ENCODE measurements at places on chromosomes 3 and 15.

- DNase-seq: no peak
Measured at GRCh38 chr3:99670556-99670950, 32.2 kb downstream of the COL8A1 start.

DNA sequence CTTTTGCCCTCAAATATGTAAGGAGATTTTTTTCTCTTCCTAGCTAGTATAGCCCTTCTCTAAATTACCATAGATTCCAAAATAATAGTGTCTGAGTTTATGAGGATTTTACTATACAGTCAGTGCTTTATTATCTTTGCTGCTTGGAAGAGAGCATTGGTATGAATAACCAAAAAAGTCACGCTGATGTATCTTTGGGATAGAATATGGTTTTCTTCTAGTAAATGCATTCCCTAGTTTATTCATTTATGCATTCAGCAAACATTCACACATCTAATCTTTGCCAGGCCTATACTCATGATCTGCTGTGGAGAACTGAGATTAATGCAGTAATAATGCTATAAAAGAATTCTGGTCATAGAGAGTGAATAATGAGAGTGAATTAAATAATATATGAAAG lies 225.3 kb upstream of the GOLGA6L4 start:
- no peak for DNase-seq

DNA sequence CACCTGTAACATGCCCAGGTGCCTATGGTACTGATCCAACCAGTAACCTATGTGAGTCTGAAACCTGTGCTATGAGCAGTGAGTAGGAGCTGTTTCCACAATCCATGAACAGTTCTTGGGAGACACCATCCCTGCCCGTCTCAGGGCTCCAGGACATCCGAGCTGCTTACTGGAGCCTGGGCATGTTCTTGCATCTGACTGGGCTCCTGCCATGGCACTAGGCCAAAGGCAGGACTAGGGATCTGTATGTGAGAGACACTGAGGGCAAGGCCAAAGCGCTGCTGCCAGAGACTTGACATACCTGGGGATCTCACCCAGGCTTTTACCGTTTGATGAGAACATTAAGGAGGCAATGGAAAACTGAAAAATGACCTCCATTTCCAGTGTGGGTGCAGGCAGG lies 59.8 kb downstream of the WDR76 start:
- DNase-seq: no peak

GRCh38 chr15:36858423-36858822 lies 241.9 kb downstream of the MEIS2 start:
- no peak for DNase-seq

DNA sequence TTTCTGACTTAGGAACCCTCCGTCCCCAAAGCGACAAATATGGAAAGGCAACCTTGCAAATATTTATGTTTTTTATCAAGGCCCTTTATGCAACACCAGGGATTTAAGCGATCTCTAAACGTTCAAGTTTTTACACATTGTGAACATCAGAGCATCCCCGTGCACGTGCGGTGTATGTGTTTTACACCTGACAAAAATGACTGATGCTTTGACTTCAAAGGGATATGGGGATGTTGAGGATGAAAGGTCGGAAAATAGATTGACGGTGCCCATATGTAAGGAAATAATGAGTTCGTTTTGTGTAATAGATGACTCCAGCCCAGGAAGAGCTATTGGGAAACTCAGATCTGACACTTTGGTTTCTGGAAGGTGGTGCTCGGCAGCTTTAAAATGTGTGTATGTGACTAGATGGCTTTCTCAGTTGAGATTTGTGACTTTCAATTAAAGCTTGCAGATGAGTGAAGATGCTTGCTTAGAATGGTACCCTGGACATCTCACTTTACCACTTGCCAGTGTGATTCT lies 866 bp downstream of the SLC49A4 start:
- DNase-seq: no peak

DNA sequence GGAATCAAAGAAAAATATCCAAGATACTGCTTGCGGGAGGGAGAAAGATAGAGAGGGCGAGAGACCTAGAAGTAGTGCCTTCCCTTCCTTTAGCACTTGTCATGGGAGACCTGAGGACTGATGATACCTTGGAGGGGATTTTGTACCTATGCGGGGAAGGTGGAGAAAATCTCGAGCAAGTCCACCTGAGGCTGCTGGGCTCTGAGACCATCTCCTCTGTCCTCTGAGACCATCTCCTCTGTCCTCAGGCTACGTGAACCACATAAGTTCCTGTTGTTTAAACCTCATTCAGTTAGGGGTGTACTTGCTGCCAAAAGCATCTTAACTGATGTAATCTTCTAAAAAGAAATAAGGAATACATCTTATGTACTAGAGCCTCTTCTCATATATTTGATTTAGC lies 164.9 kb downstream of the NR2F2 start:
- no peak for DNase-seq

Measured in hypothalamus (tissue), 51 donors.